ENCODE measurements at places on chromosomes 11 and 22.

- DNase-seq: no peak
Observed at GRCh38 chr11:8812438-8812837, 98.6 kb upstream of the AKIP1 start.

DNA sequence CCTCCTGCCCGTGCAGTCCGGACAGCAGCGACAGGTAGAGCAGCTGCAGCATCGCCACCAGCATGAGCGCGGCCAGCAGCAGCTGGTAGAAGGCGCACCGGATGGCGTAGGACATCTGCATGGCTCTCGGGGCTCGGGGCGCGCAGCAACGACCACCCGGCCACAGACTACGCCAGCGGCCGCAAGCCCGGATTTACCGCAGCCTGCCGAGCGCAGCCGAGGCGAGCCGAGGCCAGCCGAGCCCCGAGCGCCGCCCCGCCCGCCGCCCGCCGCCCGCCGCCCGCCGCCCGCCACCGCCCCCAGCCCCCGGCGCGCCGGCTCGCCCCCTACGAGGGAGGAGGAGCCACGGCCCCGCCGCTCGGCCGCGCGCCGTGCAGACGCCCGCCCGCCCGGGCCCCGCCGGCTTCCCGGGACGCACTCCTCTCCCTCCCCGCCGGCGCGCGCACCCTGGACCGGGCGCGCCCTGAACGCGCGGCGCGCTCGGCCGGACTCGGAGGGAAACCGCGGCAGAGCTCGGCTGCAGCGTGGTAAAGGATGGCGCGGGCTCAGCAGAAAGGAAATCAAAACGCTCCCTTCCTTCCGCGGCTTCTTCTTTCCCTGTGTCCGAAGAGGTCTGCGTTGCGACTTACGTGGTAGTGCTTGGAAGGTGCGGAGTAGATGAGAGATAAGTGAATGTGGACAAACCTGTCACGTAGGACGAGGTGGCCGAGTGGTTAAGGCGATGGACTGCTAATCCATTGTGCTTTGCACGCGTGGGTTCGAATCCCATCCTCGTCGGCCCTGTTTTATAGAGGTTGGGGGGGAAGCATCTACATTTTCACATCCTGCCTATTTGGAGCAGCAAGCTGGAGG is at the start of gene B4GAT1:
TSS of gene B4GAT1 (minus strand) at position 205 of the 852 bp plus-strand sequence. CDS start at position 121, 84 bp downstream.
- DNase-seq: peak; percentile 97

GRCh38 chr11:19244621-19245020 is 3.9 kb upstream of the E2F8 start:
- no peak for DNase-seq

DNA sequence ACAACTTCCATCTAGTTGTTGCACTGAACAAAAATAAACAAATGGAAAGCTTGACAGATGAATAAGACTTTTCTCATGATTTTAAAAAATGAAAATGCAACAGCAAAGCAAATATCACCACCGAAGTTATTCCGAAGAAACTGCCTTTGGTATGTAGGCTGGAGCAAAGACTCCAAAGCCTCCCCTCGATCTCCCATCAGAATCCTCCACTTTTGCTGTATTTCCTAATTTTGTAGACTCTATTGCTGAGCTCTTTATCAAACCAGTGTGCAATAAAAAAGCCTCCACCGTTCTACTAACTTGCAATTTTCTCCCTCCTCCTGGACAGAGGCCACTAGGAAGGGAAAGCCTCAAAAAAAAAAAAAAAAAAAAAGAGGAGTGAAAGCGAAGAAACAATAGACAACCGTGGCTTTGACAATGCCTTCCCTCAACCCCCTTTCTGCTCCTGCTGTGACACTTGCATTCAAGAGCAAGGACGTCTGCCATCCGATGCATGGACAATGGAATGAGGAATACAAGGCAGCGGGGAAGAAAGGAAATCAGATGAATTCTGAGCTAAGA is 190.9 kb upstream of the BLID start:
- DNase-seq: no peak

GRCh38 chr11:112644410-112645131 is 316.6 kb upstream of the NCAM1 start:
- DNase-seq: no peak

- DNase-seq: no peak
Observed at GRCh38 chr22:26325641-26326040, 103.4 kb upstream of the ASPHD2 start.

DNA sequence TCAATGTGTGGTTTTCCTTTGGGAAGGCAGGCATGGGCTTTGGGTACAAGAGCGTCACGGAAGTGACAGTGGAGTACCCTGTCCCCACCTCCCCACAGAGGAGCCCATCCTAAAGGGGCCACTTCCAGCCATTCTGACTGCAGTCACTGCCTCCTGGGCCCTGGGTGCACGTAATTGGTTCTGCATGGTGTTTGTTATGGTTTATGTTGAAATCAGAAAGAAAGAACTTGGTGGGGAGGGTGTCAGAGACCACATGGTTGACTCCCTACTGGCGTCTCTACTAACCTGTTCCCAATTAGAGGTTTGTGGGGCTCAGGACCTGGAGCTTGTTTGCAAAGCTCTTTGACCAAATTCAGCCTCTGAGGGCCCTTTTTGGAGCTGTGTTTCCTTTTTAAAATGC is 40.8 kb downstream of the RIBC2 start:
- no peak for DNase-seq

DNA sequence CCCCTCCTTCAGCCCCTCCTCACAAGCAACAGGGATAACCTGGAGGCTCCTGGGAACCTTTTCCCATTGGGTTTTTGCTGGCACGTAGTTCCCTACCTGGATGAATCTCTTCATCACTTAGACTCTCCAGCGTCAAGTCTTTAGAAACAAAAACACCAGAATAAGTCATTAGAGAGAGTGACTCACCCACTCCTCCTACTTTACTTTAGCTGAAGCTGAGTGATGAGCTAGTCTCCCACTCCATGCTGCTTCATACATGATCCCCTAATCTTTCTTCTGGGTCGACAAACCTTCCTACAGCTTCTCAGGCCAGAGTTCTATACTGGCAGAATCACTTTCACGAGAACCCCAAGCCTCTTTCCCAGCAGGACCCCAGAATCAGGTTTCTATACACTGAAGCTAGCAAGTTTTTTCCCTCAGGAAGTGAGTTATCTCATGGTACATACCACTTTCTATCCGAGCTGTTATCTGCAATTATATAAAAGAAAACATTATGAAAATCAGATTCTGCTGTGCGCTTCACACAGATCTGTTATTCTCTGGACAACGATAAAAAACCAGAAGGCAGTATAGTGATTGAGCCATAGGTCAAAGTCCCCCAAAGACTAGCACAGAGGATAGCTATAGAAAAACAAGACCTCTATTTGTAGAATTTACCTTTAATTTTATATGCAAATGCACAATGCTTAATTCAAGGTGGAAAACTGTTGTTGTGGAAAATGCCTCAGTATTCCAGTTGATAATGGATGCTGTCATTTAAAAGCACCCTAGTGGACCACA is 18.7 kb downstream of the DRICH1 start:
- DNase-seq: no peak

DNA sequence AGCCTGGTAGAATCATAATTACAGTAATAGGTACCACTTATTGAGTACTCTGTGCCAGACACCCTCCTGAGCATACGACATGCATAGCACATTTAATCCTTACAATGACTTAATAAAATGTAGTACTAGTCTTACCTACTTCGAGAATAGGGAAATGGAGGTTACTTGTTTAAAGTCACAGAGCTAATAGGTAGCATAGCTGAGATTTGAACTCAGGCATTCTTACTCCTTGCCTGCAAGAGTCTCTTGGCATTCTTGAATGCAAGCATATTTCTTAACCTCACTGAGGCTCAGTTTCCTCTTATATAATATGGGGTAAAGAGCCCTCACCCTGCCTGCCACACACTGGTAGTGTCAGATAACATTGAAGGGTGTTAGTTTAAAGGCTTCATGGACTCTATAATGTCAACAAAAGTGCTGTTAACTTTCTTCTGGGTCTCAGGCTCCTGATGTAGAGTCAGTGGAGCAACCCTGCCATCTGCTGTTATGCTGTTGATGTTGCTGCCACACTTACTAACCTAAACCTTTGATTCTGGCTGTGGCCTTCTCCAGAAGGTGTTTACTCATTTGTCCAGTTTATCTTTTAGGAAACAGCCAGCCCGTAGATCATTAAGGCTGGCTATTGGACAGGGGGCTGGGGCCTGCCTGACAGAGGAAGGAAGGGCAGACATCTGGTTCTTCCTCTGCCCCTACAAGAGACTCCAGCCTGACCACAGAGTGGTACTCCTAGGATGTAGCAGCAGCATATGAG is 18.9 kb downstream of the LIMK2 start:
- DNase-seq: no peak

DNA sequence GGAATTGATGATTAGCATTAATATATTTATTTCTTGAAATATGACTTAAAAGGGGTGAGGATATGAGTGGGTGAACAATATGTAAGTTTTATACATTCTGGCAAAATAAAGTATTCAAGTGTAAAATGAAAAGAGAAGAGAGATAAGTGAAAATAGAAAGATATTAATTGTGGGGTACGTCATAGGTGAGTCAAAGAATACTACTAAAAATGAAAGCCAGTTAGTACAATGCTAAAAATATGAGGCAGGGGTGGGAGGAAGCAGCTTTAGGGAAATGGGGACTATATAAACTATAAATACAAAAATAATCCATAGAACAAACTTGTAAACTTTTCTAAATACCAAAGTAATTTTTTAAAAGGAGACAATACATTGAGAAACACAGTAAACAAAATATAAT is 661.4 kb downstream of the CNTN5 start:
- no peak for DNase-seq

GRCh38 chr11:122882857-122883645 is 492 bp downstream of the JHY start:
- DNase-seq: peak; percentile 82

DNA sequence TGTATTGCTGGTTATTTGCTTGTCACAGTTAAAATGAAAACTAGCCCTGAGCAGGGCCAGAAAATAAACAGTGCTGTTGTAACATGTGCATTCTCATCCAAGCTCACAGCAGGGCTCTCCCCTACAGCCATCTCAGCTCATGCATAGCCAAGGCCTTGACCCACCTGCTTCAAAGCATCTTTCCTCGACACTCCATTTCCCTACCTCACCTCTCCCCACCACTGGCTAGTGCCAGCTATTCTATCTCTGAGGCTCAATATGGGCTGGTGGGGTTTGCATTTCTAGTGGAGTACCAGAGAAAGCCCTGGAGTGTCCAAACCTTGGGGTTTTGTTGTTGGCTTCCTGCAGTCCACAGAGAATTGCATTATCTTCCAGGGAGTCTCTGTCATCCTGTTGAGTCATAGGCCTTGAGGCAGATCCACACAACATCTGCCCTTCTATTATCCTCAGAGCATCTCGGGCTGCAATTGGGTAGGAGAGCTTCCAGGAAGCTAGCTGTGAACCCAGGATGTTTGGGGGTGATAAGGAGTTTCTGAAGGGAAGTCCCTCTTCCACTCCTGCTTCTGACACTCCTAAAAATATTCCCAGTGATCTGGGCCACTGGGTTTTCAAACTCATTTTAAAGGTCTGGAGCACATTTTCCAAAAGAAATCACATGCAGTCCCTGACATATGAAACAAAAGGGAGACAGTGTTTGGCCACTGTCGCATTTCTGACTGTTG is 36.1 kb upstream of the AMOTL1 start:
- no peak for DNase-seq

GRCh38 chr11:10762913-10763421 is 11.9 kb downstream of the CTR9 start:
- no peak for DNase-seq

GRCh38 chr22:33873186-33873585 is 47.1 kb downstream of the LARGE1 start:
- DNase-seq: no peak

- no peak for DNase-seq
Observed at GRCh38 chr11:60855726-60856633, at the start of gene PTGDR2. Gene PTGDR2, minus strand, starts transcription at chr11:60855950. Its CDS starts 2,228 bp downstream, at chr11:60853722.

DNA sequence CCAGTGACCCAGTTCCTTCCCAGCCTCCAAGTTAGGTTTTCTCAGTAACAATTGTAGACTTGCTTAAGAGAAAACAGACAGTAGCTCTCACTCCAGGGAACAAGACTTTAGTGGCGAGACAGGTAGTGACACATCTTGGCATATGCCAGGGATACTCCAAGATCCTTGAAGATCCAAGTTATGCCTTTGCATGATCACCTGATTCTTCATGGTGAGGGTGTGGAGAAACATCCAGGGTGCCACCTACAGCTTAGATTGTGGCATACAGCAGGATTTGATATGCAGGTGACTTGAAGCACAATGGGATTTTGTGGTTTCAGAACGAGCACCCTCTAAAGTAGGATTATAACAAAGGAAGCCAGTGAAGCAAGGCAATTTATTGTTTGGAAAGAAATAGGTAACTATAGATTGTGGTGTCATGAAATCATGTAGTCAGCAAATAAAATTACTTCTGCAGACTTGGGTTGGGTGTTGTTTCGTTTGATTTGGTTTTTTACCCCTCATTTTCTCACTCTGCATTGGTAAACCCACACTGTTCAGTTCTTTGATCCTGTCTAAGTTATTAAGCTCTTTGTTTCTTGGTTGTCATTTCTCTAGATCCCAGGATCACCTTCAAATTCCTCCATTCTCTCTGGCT is 9.2 kb downstream of the POU2AF3 start:
- no peak for DNase-seq

- DNase-seq: peak; percentile 81
Observed at GRCh38 chr11:6443269-6444003, 2.6 kb upstream of the HPX start.

DNA sequence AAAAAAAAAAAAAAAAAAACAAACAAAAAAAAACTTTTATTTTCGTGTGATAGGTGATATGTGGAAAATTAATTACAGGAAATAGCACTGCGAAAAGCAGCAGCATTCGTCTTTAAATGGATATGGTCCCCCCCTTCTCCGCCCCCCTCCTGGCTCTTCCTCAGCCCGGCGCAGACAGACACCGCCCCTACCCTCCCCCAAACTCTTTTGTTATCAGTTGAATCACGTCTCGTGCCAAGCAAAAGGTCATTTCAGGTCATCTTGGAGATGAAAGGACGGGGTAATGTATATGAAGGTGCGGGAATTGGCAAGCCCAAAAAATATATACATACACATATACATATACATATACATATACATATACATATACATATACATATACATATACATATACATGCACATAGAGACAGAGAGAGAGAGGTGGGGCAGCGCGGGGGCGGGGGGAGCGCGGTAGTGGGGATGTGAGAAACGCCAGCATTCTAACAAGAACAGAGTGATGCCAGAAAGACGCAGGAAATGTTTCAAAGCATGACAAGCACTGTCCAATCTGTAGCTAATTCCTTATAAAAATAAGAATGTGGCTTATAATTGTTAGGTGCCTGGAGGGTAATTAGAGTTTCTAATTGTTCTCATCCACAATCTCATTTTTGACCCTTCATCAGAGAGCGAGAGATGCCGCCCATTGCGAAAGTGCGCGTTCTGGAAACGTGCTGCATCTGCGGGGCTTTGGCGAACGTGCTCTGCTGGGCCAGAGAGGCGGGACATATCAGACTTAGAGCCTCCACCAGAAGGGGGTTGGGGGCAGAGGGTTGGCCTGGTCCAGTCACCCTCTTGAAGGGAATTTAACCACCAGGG is 214.5 kb upstream of the UBASH3B start:
- no peak for DNase-seq

Data from activated CD8-positive, alpha-beta memory T cell treated with anti-CD3 and anti-CD28 coated beads for 24 hours (primary cell).